ENCODE measurements at places on chromosomes 1 and 21.

GRCh38 chr1:32719681-32720275, 17.2 kb upstream of the SYNC start:
- DNase-seq, result no peak

DNA sequence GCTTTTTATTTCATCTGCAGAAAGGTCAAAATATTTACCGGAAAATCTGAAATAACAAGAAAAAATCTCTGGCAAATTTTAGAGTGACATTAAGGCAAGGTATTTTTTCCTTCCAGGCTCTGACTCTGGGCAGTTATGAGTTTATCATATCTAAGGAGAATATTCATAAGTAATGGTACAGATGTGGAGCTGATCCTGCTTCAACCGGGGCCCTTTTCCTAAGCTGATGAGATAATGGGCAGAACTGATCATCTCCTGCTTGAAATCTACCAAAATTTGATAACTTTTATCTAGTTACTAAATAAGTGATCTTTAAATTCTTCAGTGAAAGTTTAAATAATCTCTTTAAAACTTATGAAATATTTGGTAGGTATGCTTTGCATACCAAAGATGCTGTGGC, 211.6 kb downstream of the COL11A1 start:
- DNase-seq, result no peak

- DNase-seq, result no peak
Observed at GRCh38 chr1:237170149-237170548, 128.2 kb downstream of the RYR2 start.

- DNase-seq, result no peak
Observed at GRCh38 chr1:207032528-207033017, at the start of gene C1orf116. Gene C1orf116 (minus strand): TSS chr1:207032756. CDS start chr1:207027598, 5,158 bp downstream.

DNA sequence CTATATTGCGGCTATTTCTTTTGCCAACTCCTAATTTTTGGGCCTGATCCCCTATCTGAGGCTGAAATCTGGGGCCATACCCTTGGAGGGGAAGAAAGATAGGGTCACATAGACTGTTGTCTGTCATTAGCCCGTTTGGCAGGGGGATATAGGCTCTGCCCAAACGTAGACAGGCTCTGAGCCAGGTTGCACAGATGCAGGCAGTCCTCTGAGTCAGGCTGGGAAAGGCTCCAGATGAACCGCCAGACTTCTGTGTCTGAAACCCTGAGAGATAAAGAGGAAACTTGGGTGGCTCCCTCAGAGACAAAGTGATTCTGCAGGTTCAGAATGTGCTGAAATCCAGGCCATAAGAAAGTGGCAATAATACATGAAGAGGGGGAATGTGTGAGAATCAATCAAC, 4.0 kb upstream of the CAP1 start:
- DNase-seq, result no peak

DNA sequence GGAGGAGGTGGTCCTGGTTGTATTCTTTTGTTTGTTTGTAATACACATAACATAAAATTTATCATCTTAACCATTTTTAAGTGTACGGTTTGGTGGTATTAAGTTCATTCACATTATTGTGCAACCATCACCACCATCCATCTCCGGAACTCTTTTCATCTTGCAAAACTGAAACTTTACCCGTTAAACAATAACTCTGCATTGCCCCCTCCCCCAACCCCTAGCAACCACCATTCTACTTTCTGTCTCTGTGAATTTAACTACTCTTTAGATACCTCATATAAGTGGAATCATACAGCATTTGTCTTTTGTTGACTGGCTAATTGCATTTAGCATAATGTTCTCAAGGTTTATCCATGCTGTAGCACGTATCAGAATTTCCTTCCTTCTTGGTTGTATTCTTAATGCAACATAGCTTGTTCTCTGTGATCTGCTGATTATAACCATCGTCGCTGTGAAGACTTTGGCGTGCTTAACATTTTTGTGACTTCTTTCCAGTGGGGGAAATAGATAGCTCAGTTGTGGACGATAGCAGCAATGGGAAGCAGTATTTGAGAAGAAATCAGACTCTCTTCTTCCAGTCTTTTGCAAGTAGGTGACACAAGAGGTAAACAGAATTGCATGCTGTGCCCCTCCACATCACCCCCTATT, 117.5 kb upstream of the HOOK1 start:
- peak; percentile 13 for DNase-seq

- no peak for DNase-seq
Observed at GRCh38 chr1:170296642-170297041, 150.9 kb downstream of the NTMT2 start.

DNA sequence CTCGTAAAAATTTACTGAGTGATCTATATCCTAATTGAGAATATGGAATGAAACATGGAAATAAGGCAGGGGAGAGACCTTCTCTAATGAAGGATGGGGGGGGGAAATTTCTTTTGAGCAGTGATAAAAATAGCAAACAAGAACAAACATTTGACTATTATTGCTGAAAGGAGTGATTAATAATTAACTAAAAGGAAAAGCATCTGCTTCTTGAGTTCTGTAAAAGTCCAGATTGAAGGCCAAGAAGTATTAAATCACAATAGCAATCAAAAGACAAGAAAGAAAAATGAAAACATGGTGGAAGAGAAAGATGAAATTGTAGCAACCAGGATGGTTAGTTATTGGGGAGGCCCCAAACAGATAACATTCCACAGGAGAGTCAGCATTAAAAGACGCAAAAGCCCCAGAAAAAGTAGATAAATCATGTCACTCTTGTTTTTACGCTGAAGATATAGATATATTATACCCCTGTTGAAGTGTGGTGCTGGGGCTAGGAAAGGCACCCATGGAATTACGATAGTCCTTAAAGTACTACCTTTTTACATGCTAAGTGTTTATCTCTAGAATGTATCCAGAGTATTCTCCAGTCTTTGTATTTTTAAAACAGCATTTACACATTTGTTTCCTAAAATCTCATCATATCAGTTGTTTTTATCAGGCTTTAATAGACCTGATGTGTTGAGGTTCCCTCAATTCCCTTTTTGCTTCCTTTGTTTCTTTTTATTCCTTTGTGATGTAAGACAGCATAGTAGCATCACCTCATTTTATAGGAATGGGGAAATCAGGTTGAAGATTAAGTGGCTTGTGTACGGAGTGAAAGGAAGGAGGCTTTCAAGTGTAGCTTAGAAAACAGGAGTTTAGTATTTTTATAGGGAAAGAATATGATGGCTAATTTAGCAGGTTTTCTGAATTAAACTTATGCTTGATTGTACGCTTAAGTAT, 28.9 kb downstream of the DISP1 start:
- no peak for DNase-seq

Data from stimulated activated CD4-positive, alpha-beta T cell treated with anti-CD3 and anti-CD28 coated beads, Interleukin-12 subunit alpha, Interleukin-12 subunit beta, amount 100 ng/mL, for 24 hours (primary cell).